NCI-H187 treated with DMSO at 0.1 percent for 48 hours (cell line): ENCODE measurements at places on chromosomes 11 and 22.
A peak's percentile ranks its signal among the peaks of the same experiment; 100 is the strongest.

GRCh38 chr11:114925591-114925990, 247.3 kb downstream of the NXPE2 start:
- DNase-seq = no peak

- peak; percentile 39 for DNase-seq
Measured at GRCh38 chr11:12167061-12168000, 56.9 kb downstream of the MICAL2 start.

GRCh38 chr11:28547321-28547741, 439.1 kb downstream of the METTL15 start:
- no peak for DNase-seq

GRCh38 chr11:119324189-119324588, 7.3 kb upstream of the MCAM start:
- no peak for DNase-seq

DNA sequence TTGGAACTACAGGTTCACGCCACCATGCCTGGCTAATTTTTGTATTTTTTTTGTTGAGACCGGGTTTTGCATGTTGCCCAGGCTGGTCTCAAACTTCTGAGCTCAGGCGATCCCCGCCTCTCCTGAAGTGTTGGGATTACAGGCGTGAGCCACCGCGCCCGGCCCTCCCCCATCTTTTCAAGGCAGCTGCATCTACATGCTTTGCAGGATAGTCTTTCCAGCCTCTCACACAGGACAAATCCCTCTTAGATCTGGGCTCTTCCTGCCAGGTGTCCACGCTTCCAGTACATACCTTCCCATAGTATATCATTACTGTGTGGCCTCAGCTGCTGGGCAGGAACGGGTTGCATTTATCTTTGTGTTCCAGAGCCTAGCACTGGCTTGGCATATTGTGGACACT, 49.7 kb downstream of the C11orf96 start:
- no peak for DNase-seq

- DNase-seq = no peak
Measured at GRCh38 chr22:21964234-21964633, 11.6 kb upstream of the PPM1F start.

GRCh38 chr11:45332276-45332934, 46.3 kb upstream of the SYT13 start:
- DNase-seq = no peak

DNA sequence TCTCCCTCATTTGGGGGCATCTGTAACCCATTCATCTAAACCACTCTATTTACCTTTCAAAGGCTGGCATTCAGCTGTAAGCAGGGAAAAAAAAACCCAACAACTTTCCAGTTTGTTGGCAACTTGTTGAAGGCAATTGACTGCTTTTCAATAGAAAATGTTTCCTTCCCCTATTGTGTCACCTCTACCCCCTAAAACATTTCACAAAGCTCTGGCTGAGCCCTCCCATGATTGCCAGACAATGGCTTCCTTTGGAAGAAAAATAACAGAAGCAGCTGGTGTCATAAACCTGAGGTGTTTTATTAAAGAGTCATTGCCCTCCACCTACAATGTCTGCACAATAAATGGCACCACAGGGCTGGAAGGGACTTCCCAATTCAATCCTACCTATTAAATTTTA, 22.1 kb upstream of the PSMA1 start:
- DNase-seq = no peak

DNA sequence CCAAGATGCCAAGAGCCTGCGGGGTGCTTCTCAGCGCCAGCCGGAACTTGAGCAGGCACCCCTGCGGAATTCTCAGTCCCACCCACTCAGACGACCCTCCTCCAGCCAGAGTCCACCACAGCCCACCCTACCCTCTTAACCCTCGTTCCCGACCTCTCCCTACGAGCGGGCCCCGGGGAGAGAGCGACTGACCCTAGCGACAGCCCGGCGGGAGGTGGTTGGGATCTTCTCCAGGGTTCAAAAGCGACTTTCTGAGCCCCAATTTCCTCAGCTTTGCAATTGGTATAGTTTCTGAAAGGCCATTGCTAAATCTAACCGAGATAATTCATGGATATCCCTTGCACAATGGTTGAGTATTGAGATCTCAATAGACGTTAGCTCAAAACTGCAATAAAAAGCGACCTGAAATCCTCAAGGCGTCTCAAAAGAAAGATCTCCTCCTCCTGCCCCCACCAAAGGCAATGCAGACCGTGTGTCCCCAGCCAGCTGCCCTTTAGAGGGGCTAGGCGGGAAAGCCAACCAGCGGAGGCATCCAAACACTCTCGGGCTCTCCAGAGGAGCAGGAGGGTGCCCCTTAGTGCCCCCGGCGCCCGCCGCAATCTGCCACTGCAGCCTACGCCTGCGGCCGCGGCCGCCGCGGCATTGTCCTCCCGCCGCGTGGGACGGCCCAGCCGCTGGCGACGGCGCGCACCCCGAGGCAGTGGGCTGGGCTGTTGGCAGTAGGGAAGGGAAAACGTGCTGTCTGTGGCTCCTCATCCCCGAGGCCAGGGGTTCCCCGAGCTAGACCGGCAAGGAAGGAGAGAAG, 1.5 kb upstream of the SLC6A5 start:
- DNase-seq = no peak

GRCh38 chr22:27223317-27224177, 566.2 kb downstream of the MIAT start:
- no peak for DNase-seq

DNA sequence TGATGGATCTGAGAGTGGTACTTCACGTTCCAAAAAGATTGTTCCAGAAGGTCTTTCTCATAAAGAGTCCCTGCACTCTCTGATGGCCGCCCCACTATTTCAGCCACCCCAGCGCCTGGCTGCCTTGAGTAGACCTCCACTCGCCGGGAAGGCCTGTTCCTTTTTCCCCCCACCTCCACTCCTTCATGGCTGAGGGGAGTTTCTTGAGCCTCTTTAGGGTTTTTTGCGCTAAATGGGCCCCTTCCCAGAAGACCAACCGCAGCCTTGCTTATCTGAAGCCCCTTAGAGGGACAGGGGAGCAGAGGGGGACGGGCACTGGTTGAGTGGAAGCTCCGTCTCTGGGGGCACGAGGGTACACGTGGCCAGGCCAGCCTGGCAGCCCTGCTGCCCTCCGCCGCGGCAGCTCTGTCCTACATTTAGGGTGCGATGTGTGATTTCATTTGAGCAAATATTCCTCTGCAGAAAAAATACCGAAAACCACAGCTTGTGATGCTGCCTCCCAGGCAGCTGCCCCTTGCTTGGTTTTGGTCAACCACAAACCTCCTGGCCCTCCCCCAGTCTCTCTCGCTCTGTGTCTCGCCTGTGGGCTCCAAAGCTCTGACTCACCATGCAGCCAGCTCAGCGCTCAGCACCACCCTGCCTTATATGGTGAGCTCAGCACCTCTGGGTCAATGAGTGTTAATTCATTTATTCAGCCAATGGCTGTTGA, 88.7 kb downstream of the TP53I11 start:
- no peak for DNase-seq

DNA sequence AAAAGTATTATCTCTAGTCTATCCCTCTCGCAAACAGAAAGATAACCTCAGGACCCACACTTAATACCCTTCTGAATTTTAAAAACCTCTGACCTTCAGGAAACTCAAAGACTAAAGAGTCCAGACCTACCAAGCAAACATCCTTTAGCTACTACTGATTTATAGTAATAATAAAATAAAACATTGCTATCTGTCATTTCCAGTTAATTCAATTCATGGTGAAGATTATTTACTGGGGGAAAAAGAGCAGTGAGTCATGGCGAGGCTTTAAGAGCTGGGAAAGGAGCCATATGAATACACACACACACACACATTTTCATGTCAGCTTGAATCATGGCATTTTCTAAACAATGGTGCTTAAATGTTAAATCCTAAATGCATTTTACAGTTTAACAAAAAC, 87.1 kb downstream of the FAM76B start:
- no peak for DNase-seq

DNA sequence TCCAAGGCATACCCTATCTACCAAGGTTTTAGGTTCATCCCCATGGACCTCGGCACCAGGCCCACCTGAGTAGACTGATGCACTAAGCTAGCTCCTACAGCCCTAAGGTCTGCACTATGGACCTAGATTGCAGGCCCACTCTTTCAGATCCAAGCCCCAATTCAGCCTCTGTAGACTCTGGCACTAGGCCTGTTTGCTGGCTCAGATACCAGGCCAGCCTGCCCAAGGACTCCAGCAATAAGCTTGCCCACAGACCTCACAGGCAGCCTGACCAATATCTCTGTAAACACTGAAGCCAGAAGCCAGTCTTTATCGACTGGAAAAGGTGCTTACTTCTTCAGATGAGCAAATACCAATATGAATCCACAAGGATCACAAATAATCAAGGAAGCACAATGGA, 411.3 kb downstream of the INSC start:
- no peak for DNase-seq

DNA sequence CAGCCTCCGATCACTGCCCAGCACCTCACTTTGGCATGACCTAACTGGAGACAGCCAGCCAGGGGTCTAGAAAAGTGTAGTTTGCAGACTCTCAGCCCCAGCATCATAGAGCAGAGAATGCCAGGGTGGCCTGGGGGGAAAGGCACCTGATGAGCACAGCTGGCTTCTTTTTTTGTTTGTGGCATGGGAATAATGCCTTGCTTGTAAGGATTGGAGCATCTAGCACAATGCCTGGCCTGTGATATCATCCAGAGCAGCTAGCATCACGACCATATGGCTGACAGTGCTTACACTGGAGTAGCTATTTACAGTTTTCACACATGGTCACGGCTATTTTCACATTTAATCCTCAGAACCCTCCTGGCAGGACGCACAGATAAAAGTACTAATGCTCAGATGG, 594.8 kb upstream of the B3GAT1 start:
- DNase-seq = no peak

DNA sequence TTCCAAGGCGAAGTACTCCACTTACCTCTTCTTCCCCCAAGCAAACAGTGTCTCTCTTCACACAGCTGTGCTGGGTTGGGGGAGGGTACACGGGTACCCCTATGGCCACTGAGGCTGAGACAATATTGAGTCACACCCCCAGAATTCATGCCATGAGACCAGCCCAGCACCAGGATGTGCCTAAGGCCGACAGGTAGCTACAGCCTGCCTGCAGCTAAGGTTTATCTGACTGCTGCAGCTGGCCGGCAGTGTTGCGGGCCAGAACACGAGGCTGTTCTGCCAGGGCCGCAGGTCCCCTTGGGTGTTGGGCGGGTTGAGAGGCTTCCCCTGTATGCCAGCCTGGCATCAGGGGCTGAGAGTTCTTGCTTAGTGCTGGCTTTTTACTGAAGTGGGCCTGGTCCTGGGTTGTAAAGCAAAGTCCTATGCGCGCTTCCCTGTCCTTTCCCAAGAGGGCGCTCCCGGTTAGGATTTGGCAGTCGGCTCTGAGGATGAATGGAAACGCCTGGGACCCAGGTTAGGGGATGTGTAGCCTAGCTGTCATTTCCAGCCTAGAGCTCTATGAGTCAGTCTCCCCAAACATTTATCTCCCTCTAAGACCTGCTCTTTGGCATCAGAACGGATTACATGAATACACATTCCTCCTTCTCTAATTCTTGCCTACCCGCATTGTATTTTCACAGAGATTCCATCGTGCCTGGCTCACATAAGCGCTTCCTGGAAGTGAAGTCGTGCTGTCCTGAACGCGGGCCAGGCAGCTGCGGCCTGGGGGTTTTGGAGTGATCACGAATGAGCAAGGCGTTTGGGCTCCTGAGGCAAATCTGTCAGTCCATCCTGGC, 7.1 kb downstream of the USP18 start:
- no peak for DNase-seq

DNA sequence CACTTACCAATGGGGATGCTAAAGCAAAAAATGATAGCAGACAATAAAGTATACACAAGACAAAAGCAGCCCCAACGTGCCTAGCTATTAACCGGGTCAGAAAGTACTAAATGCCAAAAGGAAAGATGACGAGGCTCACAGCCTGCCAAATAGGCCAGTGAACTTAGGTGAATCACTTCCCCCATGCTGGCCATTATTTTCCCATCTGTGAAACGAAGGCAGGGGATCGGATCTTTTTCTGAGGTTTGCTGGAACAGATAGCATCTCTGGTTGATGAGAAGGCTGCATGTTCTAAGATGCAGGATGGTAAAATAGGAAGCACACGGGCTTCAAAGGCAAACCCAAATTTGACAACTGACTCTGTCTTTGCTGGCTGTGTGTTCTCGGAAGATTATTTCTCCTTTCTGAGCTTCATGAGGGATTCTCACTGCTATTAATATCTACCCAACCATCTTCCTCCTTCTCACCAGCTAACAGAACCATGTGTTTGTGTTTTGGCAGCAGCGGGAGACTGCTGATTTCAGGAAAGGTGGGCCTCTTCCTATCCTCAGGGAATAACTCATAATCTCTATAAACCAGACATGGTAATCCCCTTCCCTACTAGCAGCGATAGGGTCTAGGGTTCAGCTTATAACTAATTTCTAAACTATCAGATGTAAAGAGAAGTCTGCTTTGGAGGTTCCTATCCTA, 390.7 kb downstream of the LARGE1 start:
- no peak for DNase-seq
